ENCODE measurements at places on chromosomes 3 and 15.

DNA sequence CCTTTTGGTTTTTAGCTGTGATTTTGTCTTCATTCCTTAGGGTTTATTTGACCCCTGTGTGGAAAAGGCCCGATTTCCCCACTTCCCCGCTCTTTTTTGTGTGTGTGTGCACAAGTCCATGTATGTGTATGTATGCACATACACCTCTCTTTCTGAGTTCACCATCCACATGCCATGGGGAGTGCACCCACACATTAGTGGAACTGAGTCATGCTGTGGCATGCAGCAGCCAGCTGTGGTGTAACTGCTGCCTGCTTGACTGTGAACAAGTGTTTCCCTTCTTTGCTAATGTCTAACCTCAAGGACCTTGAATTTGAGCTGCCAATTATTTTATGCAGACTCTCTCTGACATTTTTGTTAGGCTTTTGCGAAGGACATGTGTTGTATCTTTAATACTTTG, 434.9 kb upstream of the TPM1 start:
- peak; percentile 71 for DNase-seq

DNA sequence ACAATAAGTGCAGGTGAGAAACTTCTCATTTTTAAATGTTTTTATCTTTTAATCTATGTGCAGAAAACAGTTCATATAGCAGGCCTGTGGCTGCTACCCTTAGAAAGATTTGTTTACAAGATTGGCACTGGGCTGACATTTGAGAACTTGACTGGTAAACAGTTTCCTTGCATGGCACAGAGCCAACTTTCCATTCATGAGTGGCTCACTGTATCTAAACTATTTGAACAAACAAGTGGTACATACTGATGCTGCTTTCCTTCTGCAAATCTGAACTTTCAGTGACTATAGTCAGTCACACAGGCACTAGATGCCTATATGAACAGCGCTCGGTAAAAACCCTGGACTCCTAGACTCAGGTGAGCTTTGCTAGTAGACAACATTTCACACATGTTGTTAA, 6.3 kb upstream of the GTPBP8 start:
- DNase-seq = peak; percentile 49

GRCh38 chr3:194091141-194091540, 44.8 kb upstream of the HES1 start:
- peak; percentile 77 for DNase-seq

DNA sequence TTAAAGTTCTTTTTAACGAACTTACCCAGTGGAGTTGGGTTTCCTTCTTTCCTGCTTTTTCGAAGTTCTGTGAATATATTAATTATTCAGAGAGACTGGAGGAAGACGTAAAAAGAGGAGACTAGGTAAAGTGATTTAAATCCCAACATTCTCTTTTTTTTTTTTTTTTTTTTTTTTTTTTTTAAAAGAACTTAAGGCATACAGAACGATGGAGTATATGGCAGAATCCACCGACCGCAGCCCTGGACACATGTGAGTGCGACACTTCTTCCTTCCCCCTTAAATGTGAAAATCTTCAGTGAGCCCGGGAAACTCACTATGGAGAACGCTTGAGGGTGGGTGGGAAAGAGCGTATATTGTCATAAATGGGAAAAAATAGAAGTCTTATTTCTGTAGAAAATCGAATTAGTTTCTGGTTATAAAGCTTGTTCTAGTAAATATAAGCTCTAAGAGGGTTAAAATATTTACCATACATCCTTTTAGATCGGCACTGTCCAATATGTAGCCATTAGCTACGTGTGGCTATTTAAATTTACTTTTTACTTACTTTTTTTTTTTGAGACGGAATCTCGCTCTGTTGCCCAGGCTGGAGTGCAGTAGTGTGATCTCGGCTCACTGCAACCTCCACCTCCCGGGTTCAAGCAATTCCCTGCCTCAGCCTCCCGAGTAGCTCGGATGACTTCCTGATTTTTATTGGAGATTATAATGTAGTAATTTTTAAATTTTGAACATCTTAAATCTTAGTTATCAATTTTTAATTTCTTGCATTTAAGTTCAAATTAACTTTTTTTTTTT, 892 bp downstream of the NMD3 start:
- peak; percentile 59 for DNase-seq

- no peak for DNase-seq
Measured at GRCh38 chr15:91338766-91339165, 238.7 kb downstream of the SV2B start.

- DNase-seq = peak; percentile 35
Measured at GRCh38 chr15:80693682-80694610, 1.2 kb upstream of the ABHD17C start.

All from mesenchymal stem cell (in vitro differentiated cells and primary cell).